ENCODE measurements at places on chromosomes 11 and 22. TPM values are rescaled to one million over a fixed set of nuclear protein-coding genes. Genes with fewer than 3 reads are reported as not detected.

GRCh38 chr11:66133216-66133775 is 63.2 kb downstream of the PACS1 start:
- no peak for DNase-seq

MFRP gene
- total RNA-seq: not detected

TRIM6 gene
- 5.1 TPM for total RNA-seq

TUG1 gene
- 86.1 TPM for total RNA-seq

DNA sequence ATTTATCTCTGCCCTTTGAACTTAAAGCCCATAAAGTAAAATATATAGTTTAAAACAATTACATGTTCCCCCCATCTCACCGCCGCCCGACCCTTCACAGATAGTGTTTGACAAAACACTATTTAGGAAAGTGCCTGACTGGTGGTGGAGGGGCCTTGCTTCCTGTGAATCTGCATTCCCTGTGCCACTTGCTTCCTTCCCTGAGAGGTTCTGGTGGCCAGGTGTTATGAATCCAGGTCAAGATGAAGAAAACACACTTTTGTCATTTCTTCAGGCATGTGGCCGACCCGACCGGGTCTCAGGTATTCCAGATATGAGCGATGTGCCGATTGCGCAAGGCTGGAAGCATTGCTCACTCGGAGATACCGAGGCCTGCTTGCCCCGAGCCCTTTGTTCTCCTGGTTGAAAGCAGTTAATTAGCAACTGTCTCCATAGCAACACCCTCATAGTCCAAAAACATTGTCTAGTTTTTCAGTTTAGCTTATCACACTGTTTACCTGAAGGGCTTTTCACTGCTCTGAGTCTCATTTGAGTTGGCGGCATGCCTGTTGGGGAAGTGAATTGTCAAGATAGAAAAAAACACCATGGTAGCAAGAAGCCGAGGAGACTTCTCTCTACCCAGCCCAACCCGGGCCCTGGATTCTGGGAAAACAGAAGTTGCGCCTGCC is 128.3 kb downstream of the TEAD1 start:
- no peak for DNase-seq

EIF3D gene
- total RNA-seq: 122 TPM

SLC17A6 gene
- not detected for total RNA-seq

GGTLC2 gene
- not detected for total RNA-seq

RASL10A gene
- 3.0 TPM for total RNA-seq

- no peak for DNase-seq
Observed at GRCh38 chr22:42236268-42236667, 34.2 kb downstream of the TCF20 start.

GRCh38 chr11:121670805-121671282 is 218.1 kb upstream of the SORL1-AS1 start:
- DNase-seq: no peak

- no peak for DNase-seq
Observed at GRCh38 chr22:30441088-30441487, 15.5 kb downstream of the MTFP1 start.

DNA sequence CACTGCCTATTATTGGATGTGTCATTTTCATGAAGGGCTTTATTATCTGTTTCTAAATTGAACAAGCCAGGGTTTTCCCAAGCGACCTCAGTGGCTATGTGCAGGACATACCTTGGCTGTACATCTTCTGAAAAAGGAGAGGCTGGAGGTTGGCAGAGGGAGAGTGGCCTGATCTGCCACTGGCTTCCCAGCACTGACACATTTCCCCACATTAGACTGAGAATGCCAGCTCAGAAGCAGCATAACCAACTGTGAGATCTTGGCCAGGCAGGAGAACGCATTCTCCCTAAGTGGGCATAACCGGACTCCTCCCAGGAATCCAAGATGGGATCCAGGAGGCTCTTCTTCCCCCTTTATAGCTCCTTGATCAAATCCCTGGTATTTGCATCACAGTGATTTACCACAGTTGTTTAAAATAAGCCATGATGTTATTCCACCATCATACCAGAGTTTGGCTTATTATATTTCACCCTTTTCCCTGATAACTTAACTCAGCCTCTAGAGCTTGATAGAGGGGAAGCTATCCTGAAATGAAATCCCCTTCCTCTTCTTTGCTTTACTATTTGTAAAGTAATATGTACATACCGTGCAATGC is 33.8 kb downstream of the AMOTL1 start:
- DNase-seq: no peak

GRCh38 chr11:88770475-88771079 is 295.2 kb downstream of the GRM5 start:
- no peak for DNase-seq

MAPK8IP2 gene
- 0.26 TPM for total RNA-seq

DNA sequence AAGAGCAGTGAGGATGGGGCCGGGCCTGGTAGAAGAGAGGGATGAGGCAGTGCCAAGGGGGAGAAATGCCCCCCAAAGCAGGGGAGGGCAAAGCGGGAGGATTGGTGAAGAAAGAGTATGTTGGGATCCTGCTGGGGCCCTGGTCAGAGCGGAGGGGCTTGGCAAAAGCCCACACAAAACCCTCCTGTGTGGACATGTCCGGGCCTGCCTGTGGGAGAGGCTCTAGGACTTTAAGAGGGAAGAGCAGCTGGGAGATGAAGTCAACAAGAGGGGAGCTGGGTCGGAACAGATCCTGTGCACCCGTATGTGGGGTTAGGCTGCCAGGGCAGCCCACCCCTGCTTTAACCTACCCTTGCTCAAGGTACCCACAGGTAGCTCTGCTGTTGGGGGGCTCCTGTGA is 25.8 kb downstream of the ART5 start:
- DNase-seq: peak; percentile 61

DNA sequence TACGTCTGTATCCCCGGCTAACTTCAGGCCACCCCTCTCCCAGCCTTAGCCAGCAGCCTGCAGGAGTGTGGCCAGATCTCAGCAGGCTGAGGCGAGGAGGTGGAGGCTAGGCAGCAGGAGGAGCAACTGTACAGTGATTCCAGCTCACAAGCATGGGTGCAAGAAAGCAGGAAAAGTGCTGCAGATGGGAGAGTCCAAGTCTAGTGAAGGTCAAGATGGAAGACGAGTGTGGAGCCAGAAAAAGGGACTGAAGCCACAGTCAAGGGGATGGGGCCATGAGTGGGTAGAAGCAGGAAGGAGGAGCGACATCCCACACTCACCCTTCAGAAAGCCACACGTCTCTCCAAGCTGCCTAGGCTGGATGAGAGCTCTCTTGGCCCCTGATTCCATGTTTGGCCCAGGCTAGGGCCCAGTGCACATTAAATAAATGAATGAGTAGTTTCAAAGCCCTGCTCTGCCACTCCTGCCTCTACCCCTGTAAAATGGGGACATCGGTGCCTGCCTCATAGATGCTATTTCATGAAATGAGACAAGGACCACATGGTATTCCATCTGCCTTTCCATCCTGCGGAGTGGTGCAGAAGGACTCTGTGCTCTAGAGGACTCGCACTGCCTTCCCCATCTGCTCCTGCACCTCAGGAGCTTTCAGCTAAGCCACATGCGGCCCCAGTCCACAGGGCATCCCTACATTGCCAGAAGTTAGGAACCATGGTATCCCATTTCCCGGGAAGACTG is 2.9 kb downstream of the YDJC start:
- DNase-seq: no peak

DNA sequence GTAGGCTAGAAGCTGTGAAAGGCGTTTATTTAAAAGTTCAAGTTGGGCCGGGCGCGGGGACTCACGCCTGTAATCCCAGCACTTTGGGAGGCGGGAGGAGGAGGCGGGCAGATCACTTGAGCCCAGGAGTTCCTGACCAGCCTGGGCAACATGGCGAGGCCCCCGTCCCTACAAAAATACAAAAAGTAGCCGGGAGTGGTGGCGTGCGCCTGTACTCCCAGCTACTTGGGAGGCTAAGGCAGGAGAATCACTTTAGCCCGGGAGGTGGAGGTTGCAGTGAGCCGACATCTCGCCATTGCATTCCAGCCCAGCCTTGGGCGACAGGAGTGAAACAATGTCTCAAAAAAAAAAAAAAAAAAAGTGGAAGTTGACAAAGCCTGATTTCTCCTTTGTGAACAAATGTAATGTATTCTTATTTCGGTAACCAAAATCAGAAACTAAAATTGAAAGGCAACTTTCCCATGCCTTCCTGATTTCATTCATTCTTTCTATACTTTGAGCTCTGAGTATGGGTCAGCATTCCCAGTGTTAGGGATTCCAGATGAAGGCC is 825 bp downstream of the PTPMT1 start:
- DNase-seq: no peak

GRCh38 chr11:115217726-115218311 is 286.4 kb downstream of the CADM1 start:
- no peak for DNase-seq

Data from aorta (tissue), 5 donors.